NCI-H1436 treated with DMSO at 0.1 percent for 48 hours (cell line): ENCODE measurements at places on chromosomes 7 and 10.

DNA sequence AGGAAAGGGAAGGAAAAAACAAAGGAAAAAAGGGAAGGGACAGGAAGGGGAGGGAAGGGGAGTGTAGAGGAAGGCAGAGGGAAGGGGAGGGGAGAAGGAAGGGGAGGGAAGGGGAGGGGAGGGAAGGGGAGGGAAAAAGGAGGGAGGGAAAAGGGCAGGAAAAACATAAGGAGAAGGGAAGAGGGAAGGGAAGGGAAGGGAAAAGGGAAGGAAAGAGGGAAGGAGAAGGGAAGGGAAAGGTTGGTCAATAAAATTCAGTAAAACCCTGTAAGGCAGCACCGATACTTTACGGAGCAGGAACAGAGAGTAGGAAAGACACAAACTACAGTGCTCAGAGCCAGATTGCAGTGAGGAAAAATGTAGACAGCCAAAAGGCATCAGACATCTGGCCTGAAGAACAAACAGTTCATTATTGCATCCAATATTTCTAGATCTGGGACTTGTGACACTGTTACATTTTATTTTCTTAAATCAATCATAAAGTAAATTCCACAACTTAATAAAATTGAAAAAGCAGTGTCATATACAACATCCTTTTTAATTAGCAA is 322.0 kb downstream of the CRPPA start:
- DNase-seq = no peak

- DNase-seq = no peak
Observed at GRCh38 chr7:47042669-47043068, 539.2 kb downstream of the TNS3 start.

DNA sequence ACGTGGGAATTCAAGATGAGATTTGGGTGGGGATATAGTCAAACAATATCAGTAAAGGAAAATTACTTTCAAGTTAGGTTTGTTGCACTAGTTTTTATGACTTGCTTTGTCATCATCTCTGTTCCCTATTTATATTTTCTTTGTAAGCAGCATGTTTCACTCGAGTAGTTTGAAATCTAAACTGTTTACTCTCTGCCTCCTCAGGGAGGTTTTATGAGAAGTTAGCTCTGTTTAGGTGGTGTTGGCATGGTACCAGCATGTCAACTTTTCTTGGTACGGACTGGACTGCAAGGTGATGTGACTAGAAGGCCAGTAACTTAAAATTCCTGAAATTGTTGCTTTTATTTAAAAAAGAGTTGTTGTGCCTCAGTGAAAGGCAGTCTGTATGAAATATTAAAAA is 59.2 kb upstream of the MTPN start:
- DNase-seq = no peak

DNA sequence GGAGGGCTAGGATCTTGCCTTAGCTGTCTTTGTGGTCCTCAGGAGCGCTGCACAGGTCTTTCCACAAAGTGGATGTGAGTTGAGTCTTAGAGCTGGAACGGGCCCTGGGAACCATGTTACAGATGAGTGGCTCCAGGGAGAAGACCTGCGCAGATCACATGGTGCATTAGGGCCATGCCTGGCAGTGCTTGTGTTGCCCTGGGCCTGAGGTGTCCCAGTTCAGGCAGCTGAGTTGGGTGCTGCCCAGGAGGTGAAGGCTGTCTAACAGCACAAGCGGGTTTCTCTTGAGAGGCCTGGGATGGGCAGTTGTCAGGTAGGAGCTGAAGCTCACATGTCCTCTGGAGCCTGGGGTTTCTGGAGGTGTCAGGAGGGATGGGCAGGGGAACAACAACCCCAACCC is 33.7 kb upstream of the ANKRD2 start:
- no peak for DNase-seq

GRCh38 chr10:114911052-114911711 is 26.8 kb upstream of the TRUB1 start:
- no peak for DNase-seq

GRCh38 chr7:128919241-128919640 is 8.7 kb upstream of the KCP start:
- no peak for DNase-seq

DNA sequence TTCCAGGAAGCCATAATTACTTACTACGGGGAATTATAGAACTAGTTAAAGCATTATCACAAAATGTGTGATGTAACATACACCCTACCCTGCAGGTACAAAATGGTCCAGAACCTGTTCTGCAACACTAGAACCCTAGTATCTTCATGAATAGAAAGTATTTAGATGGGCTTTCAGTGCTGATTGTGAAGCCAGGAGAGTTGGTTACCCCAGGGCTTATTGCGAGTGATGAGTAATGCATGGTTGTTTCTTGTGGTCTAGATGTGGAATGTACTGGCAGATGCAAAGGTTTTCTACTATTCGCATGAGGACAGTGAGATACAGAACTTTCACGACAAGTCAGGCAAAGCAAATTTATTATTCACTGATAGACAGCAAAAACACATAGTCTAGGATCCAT is 33.6 kb upstream of the AGR3 start:
- no peak for DNase-seq

- no peak for DNase-seq
Observed at GRCh38 chr10:77912576-77912975, 14.0 kb downstream of the DLG5 start.

GRCh38 chr7:38373155-38373554 is 99.7 kb upstream of the TARP start:
- no peak for DNase-seq

DNA sequence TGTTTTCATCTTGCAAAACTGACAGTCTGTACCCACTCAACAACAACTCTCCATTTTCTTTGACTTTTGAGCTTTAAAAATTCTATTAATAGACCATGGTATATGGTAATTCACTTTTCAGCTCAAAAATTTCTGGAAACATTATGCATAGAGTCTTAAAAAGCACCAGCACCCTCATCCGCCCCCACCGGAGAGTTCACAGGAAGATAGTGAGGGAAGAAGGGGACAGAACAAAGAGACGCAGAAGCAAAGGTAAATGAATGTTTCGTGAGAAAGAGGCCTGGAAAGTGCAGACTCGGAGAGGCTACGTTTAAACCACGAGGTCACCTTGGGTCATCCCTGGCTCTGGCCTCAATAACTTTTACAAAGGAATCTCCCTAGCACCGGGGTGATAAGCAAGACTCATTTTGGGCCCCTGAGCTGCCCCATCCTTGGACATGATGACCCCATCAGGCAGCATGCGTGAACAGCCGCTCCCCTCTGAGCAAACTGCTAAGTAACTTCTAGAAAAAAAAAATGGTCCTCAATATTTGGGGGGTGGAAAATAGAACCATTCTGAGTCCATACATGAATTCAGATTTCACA is 96.3 kb downstream of the CPXM2 start:
- DNase-seq = no peak

GRCh38 chr10:11164803-11165590 is 147.3 kb downstream of the CELF2 start:
- no peak for DNase-seq

- DNase-seq = no peak
Observed at GRCh38 chr10:49257626-49258349, 41.2 kb upstream of the C10orf71 start.

DNA sequence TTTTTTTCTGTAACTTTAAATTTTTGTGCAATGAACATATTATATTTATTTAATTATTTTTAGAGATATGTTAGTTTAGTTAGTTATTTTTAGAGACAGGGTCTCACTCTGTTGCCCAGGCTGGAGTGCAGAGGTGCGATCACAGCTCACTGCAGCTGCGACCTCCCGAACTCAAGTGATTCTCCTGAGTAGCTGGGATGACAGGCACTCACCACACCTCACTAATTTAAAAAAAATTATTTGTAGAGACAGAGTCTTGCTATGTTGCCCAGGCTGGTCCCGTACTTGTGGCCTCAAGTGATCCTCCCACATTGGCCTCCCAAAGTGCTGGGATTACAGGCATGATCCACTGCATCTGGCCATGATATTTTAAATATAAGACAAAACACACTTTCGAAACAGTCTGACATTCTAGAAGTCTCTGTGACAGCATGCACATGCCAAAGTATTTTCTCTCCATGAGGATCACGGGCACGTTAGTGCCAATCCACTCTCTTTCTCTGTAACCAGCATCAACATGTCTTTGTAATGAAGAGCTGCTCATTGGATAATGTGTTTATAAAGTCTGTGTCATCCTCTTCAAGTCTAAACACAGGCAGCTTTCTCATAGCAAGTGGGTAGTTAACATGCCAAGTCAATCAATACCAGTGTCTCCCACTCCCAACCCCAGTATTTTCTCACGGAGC is 137.4 kb downstream of the GLI3 start:
- no peak for DNase-seq

DNA sequence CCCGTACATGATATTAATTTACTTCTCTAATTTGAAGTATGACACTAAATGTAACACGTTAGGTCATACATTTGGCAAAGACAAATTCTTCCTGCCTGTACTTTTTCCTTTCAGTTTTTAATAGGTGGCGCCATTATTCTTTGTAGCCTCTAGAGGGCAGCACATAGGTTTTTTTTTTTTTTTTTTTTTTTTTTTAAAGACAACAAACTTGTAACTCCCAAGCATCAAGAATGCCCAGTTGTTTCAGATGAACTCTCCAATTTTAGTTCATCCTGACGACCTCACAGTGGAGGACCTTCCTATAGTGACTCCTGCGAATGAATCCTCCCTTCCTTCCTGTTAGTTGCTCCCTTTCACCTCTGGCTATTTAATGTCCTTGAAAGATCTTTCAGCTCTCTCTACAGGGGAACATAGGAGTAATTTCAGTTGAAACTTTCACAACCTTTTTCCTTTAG is 139.3 kb upstream of the HDAC9 start:
- no peak for DNase-seq

DNA sequence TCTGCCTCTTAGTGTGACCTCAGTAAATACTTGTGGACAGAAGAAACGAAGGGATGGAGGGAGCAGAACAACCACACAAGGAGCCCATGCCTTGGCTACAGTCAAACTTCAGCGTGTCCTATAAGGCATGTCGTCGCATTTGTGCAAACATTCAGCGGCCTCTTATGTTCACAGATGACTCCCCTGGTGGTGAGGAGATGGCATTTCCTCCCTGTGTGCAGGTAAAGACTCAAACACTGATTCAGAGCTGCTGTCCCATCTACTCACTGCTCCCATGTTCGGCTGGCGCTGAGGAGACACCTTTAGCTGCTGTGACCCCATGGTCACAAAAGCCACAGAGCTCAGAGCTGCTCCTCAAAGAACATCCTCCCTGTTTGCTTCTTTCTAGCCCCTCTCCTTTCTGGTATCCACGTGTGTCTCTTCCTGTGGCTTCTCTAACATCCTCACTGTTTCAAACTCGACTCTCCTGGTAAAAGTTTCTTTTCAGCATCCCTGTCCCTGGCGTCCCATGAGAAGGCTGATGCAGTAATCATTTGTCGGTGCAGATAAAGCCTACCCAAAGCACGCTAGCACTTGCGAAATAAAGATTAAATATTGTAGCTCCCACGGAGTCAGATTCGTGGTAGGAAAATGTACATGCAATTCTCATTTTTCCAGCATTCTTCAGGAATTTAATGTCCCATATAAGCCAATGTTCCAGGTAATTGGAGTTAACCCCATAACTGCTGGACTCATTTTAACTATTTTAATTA is 124.9 kb upstream of the NEBL start:
- DNase-seq = no peak

GRCh38 chr10:97025613-97026242 is 160.0 kb downstream of the SLIT1 start:
- no peak for DNase-seq

DNA sequence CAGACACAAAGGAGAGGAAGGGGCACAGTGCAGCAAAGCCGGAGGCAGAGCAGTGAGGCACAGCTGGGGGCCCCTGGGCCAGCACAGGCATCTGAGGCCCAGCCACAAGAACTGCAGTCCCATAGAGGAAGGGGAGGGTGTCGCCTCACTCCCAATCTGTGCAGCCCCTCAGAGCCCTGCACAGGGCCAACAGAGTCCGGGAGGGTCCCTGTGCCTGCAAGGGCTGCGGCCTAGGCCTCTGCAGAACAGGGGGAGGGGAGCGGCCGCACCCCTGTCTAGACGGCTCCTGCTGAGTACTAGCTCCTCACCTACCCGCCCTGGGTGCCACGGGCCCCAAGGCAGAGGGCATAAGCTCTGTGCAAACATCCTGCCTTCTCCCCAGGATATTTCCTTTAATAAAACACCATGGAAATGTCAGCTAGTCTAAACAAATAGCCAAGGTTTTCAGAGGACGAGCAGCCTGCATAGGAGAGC is 32.4 kb upstream of the RET start:
- DNase-seq = no peak

DNA sequence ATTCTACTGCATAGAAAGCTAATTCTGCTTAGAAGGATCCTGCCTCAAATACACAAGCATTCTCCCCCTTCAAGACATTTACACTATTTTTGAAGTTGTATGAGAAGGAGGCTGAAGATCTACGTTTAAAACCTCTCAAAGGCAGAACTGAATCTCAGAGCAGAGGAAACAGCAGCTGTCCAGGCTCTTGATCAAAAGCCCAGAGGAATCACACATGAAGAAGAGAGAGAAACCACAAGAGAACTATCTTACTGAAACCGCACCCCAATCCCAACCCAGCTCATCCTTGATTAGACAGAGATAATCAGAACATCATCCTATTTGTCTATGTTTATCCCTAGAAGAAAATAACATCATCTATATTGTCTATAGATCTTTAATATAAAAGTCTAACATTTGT is 2.2 kb upstream of the DNAJC1 start:
- DNase-seq = no peak
